ENCODE measurements at places on chromosomes 3 and 15. TPM values are rescaled to one million over a fixed set of nuclear protein-coding genes. Genes with fewer than 3 reads are reported as not detected.

IQSEC1 gene
- total RNA-seq: 63.9 TPM

IQCH gene
- 0.83 TPM for total RNA-seq

GRCh38 chr3:155232605-155233004 lies 60.9 kb downstream of the STRIT1 start:
- no peak overlapping the region for H3K4me3 ChIP-seq
- peaks cover 11% of the 10 kb centered on the region for H3K4me1 ChIP-seq
- peak; percentile 90 for DNase-seq
- no peaks in the 10 kb centered on the region for H3K36me3 ChIP-seq

QTRT2 gene
- 4.9 TPM for total RNA-seq

IL5RA gene
- total RNA-seq: 2.6 TPM

GOLGA8T gene
- total RNA-seq: 0.39 TPM

GRCh38 chr3:180059356-180059755 lies 22.6 kb upstream of the PEX5L start:
- H3K36me3 ChIP-seq: no peaks in the 10 kb centered on the region
- no peak overlapping the region for H3K4me3 ChIP-seq

DNA sequence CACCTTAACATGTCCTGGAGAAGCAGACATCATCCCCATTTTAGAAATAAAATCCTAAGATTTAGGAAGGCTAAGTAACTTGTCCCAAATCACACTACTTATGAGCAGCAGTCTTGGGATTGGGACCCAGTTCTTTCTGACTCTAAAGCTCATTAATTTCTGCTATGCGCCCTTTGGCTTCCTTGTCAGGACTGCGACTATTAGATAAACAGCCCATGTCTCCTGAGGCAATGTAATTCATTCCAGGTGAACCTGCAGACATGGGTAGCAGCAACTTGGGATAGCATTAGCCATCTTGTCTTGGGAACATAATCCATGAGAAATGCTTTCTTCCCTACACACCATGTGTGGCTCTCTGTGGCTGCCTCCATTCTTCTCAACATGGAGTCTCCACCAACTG lies 32.3 kb upstream of the FBN1 start:
- H3K27me3 ChIP-seq: no peaks in the 10 kb centered on the region
- no peak overlapping the region for H3K4me3 ChIP-seq
- no peak for DNase-seq
- no peaks in the 10 kb centered on the region for H3K36me3 ChIP-seq
- H3K27ac ChIP-seq: no peak overlapping the region

GRCh38 chr3:135109681-135110080 lies 314.6 kb downstream of the EPHB1 start:
- no peak overlapping the region for H3K4me3 ChIP-seq
- H3K4me1 ChIP-seq: no peaks in the 10 kb centered on the region

ECE2 gene
- total RNA-seq: not detected

DNA sequence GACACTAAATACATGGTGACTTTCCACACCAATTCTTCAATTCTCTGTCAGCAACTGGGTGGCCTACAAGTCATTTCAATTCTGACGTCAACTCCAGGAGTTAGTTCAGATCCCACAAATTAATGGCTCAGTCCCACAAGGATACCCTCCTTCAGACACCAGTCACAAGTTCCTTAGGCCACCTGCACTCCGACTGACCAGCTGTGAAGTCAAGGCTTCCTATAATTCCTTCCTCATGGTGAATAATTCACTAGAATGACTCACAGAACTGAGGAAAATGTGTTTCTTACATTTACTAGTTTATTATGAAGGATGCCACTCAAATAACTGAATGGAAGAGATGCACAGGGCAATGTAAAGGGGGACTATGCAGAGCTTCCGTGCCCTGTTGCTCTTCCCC lies 6.3 kb upstream of the PIAS1 start:
- no peak for DNase-seq
- no peaks in the 10 kb centered on the region for H3K4me1 ChIP-seq

DNA sequence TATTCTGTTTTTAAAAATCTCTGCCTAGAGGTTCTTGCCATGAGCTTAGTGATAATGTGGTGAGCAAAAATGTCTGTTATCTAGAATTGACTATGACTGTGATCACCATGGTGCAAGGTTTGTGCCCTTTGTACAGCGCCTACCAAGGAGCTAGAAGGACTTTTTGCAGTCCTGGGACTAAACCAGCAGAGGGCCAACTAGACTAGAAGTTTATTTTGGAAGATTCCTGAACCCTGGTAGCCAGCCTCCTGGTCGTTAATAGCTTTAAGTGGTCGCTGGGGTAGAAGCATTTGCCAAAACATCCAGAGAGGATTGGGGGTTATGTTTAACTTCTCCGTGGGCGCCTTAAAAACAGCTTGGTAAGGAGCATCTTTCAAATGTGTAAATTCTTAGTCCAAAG lies 7.8 kb downstream of the SCG5 start:
- no peak for DNase-seq
- no peaks in the 10 kb centered on the region for H3K4me1 ChIP-seq
- no peak overlapping the region for H3K27ac ChIP-seq
- no peaks in the 10 kb centered on the region for H3K36me3 ChIP-seq
- no peaks in the 10 kb centered on the region for H3K27me3 ChIP-seq

SOX2 gene
- 0.51 TPM for total RNA-seq

- no peaks in the 10 kb centered on the region for H3K27me3 ChIP-seq
- no peak for DNase-seq
- H3K36me3 ChIP-seq: no peaks in the 10 kb centered on the region
Measured at GRCh38 chr3:176950743-176951142, 246.5 kb downstream of the TBL1XR1 start.

GRCh38 chr3:30664459-30664858 lies 58.1 kb downstream of the TGFBR2 start:
- no peaks in the 10 kb centered on the region for H3K4me1 ChIP-seq
- H3K27ac ChIP-seq: no peak overlapping the region
- no peak overlapping the region for H3K4me3 ChIP-seq
- DNase-seq: no peak

RUVBL1 gene
- 20.9 TPM for total RNA-seq

GRCh38 chr3:124885466-124886167 lies 1.5 kb downstream of the ITGB5 start:
- no peaks in the 10 kb centered on the region for H3K4me1 ChIP-seq
- peak overlapping the region; percentile 86 for H3K4me3 ChIP-seq
- peak overlapping the region; percentile 94 for H3K27ac ChIP-seq
- H3K36me3 ChIP-seq: no peaks in the 10 kb centered on the region
- no peak for DNase-seq

- peaks cover 7% of the 10 kb centered on the region for H3K4me1 ChIP-seq
- no peak overlapping the region for H3K4me3 ChIP-seq
- no peak for DNase-seq
- H3K36me3 ChIP-seq: peaks cover 8% of the 10 kb centered on the region
- no peak overlapping the region for H3K27ac ChIP-seq
Measured at GRCh38 chr3:47976135-47976732, 40.0 kb downstream of the MAP4 start.

AKAP13 gene
- 293 TPM for total RNA-seq

DNA sequence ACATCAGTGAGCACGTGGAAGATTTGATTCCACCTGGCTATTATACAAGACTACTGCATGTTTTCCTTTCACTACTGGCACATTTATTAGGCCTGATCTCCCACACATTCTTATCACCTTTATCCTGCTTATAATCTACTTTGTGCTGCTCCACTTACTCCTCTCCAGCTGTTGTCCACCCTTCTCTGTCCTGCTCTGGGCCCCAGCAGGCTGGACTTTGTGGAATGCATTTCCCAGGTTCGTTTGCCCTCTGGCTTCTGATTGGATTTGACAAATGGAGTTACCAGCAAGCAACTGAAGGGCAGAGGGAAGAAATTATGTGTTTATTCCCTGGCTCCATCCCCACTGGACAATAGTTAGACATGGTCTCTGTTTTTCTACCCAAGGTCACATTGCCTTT lies 75.5 kb downstream of the DCLK3 start:
- H3K27ac ChIP-seq: no peak overlapping the region
- no peaks in the 10 kb centered on the region for H3K27me3 ChIP-seq
- H3K4me1 ChIP-seq: no peaks in the 10 kb centered on the region
- H3K4me3 ChIP-seq: no peak overlapping the region

MCF2L2 gene
- total RNA-seq: 0.08 TPM

- DNase-seq: no peak
- H3K36me3 ChIP-seq: no peaks in the 10 kb centered on the region
- H3K4me1 ChIP-seq: no peaks in the 10 kb centered on the region
- H3K27me3 ChIP-seq: no peaks in the 10 kb centered on the region
Measured at GRCh38 chr3:182533394-182533793, 259.9 kb upstream of the ATP11B start.

- H3K4me3 ChIP-seq: no peak overlapping the region
- no peaks in the 10 kb centered on the region for H3K4me1 ChIP-seq
- no peak for DNase-seq
- no peak overlapping the region for H3K27ac ChIP-seq
- no peaks in the 10 kb centered on the region for H3K36me3 ChIP-seq
Measured at GRCh38 chr15:35678774-35679173, 132.8 kb upstream of the DPH6 start.

DNA sequence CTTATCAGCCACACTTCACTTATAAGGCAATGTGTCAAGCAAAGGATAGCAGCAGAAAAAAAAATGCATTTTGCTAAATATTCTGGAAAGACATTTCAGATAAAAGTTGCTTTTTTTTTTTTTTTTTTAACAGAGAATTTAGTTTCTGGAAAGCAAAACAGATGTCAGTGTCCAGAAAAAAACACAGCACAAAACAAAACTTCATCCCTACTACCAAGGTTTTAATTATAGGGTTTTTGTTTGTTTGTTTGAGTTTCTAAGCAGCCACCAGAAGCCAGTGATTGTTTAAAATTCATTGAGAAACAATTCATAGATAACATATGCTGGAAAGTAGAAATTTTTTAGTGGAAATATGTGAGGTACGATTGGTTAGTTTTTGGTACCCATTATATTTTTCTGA lies 1202.7 kb downstream of the OTOL1 start:
- DNase-seq: no peak
- no peak overlapping the region for H3K27ac ChIP-seq
- no peaks in the 10 kb centered on the region for H3K36me3 ChIP-seq
- no peaks in the 10 kb centered on the region for H3K27me3 ChIP-seq

GOLGA8S gene
- 0.33 TPM for total RNA-seq

- DNase-seq: no peak
- no peaks in the 10 kb centered on the region for H3K36me3 ChIP-seq
- no peaks in the 10 kb centered on the region for H3K4me1 ChIP-seq
- no peak overlapping the region for H3K4me3 ChIP-seq
- no peaks in the 10 kb centered on the region for H3K27me3 ChIP-seq
Measured at GRCh38 chr3:77160931-77161497, 121.1 kb downstream of the ROBO2 start.

SLCO2A1 gene
- total RNA-seq: 15.1 TPM

- no peak for DNase-seq
- H3K36me3 ChIP-seq: no peaks in the 10 kb centered on the region
- H3K27ac ChIP-seq: no peak overlapping the region
Measured at GRCh38 chr3:196131921-196132320, 50.0 kb upstream of the TFRC start.
